ENCODE measurements at places on chromosomes 16 and 17.

GRCh38 chr17:44850025-44850424 lies 2.3 kb downstream of the HIGD1B start:
- DNase-seq = no peak

DNA sequence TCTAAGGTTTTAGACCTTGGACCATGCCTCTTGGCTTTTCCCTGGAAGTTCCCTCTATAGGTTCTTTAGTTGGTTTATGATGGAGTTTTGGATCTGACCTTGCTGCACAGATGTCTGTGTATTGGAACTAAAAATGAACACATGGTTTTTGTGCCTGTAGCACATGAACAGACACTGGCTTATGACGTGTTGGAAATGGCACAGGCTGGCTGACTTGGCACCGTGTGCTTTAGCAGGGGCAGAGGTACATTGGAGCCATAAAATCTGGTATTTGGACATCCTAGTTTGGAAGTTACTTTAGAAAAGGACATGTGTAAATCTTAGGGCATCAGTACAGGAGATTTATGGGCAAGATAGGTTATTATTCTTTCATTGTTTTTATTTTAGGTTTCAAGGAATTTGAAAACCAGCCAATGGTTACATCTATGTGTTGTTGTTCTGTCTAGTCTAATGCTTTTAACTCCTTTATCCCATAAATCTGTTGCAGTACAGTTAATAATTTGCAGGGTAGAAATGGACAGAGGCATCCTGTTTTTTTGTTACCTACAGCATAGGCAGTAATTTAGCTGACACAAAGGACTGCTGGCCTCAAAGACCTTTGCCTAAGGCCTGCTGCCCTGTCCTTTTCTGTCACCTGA lies 6.0 kb downstream of the SOCS7 start:
- no peak for DNase-seq

GRCh38 chr16:77897129-77897437 lies 108.7 kb downstream of the VAT1L start:
- no peak for DNase-seq

DNA sequence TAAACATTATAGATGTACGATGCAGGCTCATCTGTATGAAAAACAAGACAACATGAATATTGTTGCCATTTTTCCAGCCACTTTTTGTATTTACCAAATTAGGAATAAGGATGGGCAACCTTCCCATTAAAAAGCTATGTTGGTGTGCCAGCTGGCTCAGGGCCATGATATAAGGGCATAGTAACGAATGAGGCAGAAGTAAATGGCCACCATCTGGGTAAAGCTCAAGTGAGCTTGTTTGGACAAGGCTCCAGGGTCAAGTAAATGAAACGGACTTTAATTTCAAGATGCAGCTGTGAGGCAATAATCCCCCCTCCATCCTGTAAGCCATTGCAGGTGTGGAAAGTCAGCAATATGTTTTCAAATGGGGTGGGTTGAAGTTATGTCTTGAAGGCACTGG lies 930.9 kb upstream of the CDH8 start:
- no peak for DNase-seq

DNA sequence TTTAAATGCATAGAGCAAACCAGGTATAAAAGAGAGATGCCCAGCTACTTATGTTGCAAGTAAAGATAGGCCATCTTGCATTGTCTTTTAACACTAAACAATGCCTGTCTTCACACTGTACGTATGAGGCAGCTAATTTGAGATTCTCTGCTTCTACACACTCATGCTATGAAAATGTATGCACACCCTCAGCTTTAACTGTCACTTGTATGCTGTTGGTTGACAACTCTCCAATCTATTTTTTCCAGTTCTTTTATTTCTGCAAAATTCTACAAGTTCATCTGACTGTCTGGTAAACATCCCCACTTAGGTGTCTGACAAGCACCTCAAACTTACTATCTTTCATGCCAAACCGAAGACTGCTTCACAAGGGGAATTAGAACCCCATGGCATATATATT lies 131.7 kb upstream of the SOX9 start:
- no peak for DNase-seq

DNA sequence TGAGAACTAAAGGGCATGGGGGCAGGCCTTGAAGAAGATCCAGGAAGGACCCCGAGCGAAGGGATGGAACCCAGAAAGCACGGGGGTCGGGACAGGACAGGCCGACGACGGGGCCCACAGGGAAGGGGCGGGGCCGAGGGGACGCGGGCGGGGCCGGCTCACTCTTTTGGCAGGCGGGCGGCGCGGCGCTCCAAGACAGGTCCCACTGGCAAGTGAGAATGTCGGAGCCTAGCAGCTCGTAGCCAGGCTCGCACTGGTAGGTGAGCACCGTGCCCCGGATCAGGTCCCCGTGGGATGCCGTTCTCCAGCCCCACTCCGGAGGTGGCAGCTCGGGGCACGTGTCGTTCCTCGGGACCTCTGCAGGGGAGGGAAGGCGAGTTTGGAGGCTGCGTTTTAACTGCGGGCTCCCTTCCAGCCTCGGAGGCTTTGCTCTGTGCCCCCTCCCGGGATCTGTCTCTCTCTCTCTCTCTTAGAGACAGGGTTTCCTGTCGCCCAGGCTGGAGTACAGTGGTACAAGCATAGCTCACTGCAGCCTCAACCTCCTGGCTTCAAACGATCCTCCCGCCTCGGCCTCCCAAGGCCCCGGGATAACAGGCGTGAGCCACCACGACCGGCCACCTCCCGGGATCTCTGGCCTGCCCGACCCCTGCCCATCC lies 13.7 kb upstream of the CDIPT start:
- DNase-seq = no peak

GRCh38 chr16:3099732-3100499 lies 822 bp upstream of the ZSCAN10 start:
- peak; percentile 45 for DNase-seq

GRCh38 chr16:87246269-87247065 lies 70.7 kb downstream of the C16orf95 start:
- no peak for DNase-seq

- peak; percentile 59 for DNase-seq
Measured at GRCh38 chr16:84720177-84720579, 20.4 kb downstream of the USP10 start.

Measured in AG09319 (cell line).